ENCODE measurements at places on chromosomes 7 and 10. TPM values are rescaled to one million over a fixed set of nuclear protein-coding genes. Genes with fewer than 3 reads are reported as not detected.
A peak's percentile ranks its signal among the peaks of the same experiment; 100 is the strongest.

GRCh38 chr10:11189582-11190376 lies 172.1 kb downstream of the CELF2 start:
- H3K27me3 ChIP-seq: no peaks in the 10 kb centered on the region
- H3K27ac ChIP-seq: no peak overlapping the region
- DNase-seq: no peak
- no peaks in the 10 kb centered on the region for H3K36me3 ChIP-seq

- H3K27ac ChIP-seq: no peak within 1 kb of the TSS
- H3K36me3 ChIP-seq: no peaks in the 10 kb centered on the region
- peak within 1 kb of the TSS; percentile 42 for H3K4me3 ChIP-seq
- peaks cover 8% of the 10 kb centered on the region for H3K4me1 ChIP-seq
Observed at GRCh38 chr7:94394437-94395140, at the start of gene COL1A2. COL1A2 (plus strand) TSS chr7:94394895; CDS start chr7:94395032, 137 bp downstream.

- no peaks in the 10 kb centered on the region for H3K36me3 ChIP-seq
- H3K4me3 ChIP-seq: no peak overlapping the region
- no peaks in the 10 kb centered on the region for H3K27me3 ChIP-seq
- no peak overlapping the region for H3K27ac ChIP-seq
Observed at GRCh38 chr10:106746868-106747267, 417.6 kb downstream of the SORCS1 start.

GRCh38 chr10:124385627-124386185 lies 33.0 kb downstream of the OAT start:
- DNase-seq: no peak
- no peaks in the 10 kb centered on the region for H3K4me1 ChIP-seq
- no peak overlapping the region for H3K4me3 ChIP-seq
- H3K36me3 ChIP-seq: no peaks in the 10 kb centered on the region
- H3K27me3 ChIP-seq: peaks cover 3% of the 10 kb centered on the region

DNA sequence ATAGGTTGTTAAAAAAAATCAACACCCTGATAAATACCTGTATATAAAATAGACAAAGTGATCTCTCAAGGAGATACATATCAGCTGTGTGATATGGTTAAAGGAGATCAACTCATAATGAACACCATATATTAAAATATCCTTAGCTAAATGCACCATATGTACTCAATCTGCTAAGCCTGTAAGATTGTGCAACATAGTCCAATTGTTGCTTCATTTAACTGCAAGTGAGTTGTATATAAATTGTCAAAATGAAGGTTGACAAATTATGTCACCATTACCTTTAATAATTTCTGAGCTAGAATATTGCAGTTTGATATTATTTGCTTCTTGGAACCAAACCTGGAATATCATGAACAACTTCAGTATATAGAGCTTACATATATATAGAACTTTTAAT lies 283.7 kb downstream of the MALRD1 start:
- no peak overlapping the region for H3K4me3 ChIP-seq
- H3K36me3 ChIP-seq: no peaks in the 10 kb centered on the region
- no peaks in the 10 kb centered on the region for H3K27me3 ChIP-seq
- H3K4me1 ChIP-seq: no peaks in the 10 kb centered on the region
- no peak for DNase-seq
- H3K27ac ChIP-seq: no peak overlapping the region

GRCh38 chr7:1529383-1530116 lies 952 bp upstream of the MAFK start:
- H3K4me3 ChIP-seq: no peak overlapping the region
- no peaks in the 10 kb centered on the region for H3K36me3 ChIP-seq
- peaks cover 23% of the 10 kb centered on the region for H3K4me1 ChIP-seq
- no peak overlapping the region for H3K27ac ChIP-seq
- H3K27me3 ChIP-seq: peaks cover 5% of the 10 kb centered on the region

- no peak for DNase-seq
- no peak overlapping the region for H3K27ac ChIP-seq
- H3K27me3 ChIP-seq: peaks cover 3% of the 10 kb centered on the region
- H3K4me3 ChIP-seq: no peak overlapping the region
- peaks cover 4% of the 10 kb centered on the region for H3K4me1 ChIP-seq
Observed at GRCh38 chr7:40720416-40720815, 585.6 kb downstream of the SUGCT start.

DNA sequence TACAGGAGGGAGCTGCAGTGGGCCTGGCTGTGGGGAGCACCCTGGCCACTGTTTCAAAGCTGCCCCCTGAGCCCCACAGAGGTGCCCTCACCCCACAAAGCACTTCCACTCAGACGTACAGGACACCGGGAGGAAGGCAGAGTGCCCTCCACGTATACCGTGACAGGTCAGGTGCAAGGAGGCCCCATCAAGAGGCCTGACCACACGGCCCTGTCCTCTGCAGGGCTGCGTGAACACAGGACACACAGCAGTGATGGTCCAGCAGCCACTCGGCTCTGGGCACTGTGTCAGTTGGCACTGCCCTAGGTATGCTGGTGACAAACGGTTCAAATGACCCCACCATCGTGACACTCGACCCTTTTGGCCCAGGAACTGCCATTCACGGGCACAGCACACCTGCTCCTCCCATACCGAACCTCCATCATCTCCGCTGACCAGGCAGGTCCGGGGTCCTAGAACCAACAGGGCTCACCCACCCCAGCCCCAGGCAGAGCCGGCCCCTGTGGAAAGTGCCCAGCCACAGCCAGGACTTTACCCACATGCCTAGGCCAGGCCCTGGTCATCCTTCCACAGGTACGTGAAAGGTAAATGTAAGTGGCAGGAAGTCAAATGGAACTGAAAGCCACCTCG lies 560.9 kb downstream of the PTPRN2 start:
- no peak overlapping the region for H3K27ac ChIP-seq
- no peak overlapping the region for H3K4me3 ChIP-seq
- DNase-seq: no peak
- H3K36me3 ChIP-seq: no peaks in the 10 kb centered on the region
- H3K4me1 ChIP-seq: no peaks in the 10 kb centered on the region

PIK3AP1 gene
- total RNA-seq: not detected

Data from endothelial cell of umbilical vein (primary cell).